GM04504 (cell line): ENCODE measurements at places on chromosomes 4 and X.

DNA sequence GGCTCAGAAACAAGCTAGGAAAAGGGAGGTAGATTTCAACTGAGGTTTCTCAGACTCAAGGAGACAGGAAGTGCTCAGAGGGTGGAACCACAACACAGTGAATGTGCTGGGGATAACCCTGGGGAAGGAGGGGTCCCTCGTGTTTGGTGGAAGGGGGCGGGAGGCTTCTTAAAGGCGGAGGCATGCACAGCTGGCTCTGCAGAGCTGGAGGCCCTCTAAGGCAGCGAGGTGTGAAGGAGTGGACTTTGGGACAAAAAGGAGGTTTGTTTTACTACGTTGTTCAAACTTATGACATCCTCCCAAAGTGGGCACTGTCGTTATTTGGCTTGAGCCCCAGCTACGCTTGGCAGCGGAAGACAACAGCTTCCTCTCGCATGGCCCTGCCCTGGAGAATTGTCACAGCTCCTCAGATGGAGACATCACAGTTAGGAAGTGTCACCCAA is 21.7 kb upstream of the MTM1 start:
- DNase-seq: no peak

DNA sequence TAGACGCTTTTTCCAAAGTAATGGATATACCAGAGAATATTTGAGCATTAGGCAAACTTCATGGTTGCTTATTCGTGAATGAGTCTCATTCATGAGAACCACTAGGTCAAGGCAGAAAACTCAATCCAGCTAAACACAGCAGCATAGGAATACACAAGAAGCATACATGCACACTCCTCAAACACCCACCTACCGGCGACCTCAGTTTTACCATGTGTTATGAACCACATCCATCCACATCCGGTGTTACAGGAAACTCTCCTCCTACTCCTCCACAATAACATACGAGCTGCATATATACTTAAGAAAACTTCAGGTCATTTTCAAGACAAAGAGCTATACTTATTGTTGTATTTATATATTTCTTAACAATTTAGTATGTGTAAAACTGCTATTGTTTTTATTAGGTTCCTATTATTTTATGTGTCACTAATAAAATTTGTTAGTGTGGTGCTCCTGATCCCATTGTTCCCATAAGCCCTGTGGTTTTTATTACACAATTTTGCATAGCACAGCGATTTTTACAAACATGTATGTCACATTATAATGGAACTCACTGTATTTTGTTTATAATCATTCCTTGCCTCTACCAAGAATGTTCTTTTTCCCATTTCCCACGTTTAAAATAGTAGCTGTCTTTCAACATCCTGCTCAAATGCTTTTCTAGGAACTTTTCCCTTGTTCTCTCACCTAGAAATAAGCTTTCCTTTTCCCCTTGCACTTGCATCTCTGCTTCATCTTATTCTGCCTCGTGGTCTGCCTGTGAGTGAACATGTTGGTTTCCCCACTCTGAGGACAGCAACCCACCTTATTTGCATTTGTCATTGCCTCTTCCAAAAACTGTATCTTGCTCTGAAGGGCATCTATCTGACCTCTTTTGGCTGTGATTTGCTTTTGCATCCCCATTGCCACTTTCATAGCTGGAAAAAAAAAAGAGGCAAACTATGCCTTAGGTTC is 48.3 kb downstream of the STBD1 start:
- DNase-seq: no peak

GRCh38 chr4:3107691-3108121 is 33.2 kb downstream of the HTT start:
- peak; percentile 53 for DNase-seq

DNA sequence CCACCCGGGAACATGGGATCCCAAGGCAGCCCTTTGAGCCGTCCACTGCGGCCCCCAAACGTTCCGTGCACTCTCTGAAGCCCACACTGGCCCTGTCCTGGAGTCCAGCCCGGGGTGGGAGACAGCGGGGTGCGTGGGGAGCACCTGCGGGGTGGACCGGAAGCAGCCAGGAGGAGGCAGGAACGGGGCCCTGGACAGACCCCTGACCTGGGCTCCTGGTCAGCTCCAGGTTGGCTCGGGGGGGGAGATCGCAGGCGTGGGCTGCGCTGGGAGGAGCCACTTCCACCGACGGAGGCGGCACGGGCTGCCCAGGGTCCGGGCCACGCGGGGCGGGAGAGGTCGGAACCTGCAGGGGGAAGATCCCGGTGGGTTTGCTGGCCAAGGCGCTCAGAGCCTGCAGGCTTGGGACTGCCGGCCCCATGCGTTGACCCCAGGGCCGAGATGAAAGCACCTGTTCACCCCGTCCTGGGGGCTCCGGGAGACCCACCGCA is 5.7 kb upstream of the PLCXD1 start:
- DNase-seq: no peak

DNA sequence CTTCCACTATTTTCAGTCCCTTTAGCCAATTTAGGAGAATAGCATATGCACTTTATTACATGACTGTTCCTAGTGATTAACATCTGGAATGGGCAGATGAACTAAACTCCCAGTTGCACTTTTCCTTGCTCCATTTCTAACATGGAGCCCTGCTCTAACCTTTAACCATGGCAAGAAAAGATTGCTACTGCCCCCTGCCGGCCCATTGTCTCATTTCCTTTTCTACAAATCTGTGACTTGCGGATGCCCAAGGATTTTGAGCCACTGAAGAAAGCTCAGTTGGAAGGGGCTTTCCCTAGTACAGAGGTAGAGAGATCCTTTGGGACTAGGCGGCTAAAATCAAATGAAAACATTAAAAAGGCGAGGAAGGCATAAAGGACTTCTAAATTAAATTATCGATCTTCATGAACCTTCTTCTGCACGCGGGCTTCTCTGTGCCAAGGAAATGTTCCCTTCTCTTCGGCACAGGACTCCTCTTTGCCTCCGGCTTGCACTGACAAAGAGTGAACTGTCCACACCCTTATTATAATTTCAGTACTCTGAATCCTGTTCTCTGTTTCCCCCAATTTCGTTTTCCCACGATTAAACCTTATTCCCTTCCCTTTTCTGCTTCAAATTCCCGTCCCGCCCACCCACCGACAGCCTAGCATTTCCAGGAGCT is 577 bp upstream of the GLRA2 start:
- DNase-seq: peak; percentile 45

DNA sequence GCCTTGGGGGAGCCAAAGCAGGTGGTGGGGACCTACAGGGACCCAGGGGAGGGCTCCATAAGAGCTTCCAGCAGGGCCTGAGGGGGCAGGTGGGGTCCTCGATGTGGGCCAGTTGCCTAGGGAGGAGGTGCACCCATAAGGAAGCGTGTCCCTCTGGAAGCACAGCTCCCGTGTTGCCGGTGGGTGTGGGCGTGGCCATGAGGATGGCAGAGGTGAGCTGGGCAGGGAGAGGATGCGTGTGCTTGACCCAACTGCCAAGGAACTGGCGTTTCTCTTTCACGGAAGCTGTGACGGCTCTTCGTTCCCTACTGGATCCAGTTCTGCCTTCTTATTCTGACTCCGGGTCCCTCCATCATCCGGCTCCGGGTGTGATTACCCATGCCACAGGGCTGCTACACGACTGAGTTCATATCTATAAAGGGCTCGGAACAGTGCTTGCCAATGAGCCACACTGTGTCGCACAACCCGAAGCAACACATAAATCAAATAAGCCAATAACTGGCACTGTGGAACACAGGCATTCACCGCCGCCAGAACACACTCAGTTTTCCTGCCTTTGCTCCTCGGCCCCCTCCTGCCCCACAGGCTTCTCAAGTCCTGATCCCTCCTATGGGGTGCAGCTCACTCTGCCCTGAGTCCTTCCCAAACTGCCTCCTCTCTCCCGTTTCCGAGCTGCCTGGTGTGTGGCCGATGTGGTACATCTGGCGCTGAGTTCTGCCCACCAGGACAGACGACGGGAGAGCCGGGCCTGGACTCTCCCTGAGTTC is 35.5 kb downstream of the RNF212 start:
- DNase-seq: no peak

DNA sequence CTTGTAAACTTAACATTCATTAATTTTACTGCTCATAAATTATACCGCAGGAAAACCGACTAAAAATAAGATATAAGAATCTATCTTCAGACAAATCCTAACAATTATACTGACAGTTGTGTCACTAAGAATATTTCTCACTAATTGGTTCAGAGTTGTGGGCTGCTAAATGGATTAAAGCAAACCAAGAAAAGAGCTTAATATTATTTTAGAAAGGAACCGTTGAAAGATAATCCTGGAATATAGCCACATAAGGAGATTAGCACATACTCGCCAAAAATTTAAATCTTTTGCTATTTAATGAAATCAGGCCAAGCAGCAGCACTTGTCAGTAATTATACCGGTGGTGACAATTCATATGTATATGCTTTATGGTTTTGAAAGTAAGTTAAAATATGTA is 132.8 kb downstream of the SLIT2 start:
- DNase-seq: no peak

- peak; percentile 55 for DNase-seq
Measured at GRCh38 chr4:17623451-17624001, 9.1 kb downstream of the MED28 start.

GRCh38 chr4:53515076-53515475 is 76.2 kb downstream of the LNX1 start:
- no peak for DNase-seq

GRCh38 chrX:78706071-78706470 is 41.4 kb upstream of the LPAR4 start:
- no peak for DNase-seq

GRCh38 chr4:17567271-17567670 is 9.7 kb upstream of the LAP3 start:
- no peak for DNase-seq

DNA sequence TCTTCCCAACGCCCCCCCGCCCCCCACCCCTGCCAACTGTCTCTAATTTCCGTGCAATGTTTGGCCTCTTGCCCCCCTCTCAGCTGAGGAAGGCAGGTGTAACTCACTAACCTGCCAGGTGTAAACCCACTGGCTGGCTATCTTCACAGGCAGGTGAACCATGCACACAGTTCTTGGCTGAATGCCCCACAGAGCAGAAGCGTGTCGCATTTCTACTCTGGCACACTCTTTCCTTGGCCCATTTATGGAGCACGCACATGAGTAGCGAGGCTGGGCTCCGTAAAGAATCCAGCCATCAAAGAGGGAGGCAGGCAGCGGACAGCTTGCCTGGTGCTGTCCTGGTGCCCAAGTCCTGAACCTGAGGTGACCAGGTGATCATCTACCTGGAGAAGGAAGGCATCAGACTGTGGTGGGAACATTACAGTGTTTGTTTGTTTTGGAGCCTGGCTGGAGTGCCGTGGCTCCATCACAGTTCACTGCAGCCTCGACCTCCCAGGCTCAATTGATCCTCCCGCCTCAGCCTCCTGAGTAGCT is 39.2 kb upstream of the CRMP1 start:
- no peak for DNase-seq

GRCh38 chr4:94338681-94339351 is 3.8 kb downstream of the HPGDS start:
- no peak for DNase-seq

DNA sequence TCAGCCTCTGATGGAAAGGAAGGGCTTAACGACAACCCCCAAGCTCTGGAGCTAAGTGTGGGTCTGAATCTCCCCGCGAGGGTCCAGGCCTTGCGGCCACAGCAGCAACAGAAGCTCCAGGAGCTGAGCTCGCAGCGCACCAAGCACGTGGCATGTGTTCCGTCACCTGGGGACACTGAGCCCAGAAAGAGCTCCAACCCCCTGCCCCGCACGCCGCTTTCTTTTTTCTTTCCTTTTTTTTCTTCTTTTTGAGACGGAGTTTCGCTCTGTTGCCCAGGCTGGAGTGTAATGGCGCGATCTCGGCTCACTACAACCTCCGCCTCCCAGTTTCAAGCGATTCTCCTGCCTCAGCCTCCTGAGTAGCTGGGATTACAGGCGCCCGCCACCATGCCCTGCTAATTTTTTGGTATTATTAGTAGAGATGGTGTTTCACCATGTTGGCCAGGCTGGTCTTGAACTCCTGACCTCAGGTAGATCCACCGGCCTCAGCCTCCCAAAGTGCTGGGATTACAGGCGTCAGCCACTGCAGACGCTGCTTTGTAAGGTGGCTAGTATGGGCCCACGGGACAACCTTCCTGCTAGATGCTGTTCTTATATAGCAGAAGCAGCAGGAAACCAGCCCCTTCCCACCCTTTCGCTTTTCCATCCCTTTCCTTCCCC is 685 bp upstream of the TNIP2 start:
- no peak for DNase-seq

DNA sequence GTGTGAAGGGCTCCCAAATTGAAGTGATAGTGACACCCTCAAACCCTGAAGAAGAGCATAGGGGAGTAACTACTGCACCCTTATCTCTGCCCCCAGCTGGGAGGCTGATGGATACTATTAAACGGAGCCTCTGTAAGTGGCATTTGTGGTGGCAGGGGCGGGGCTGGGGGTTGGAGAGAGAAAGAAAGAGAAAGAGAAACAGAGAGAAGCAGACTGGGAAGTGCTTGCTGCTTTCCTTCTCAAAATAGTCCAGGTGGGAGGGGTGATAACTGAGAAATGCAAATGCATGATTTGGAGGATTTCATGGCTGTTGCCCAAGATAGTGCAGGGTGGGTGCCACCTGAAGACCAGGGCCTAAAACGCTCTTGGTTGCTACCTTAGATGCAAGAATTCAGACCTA is 253.5 kb upstream of the GATB start:
- DNase-seq: no peak

- DNase-seq: no peak
Measured at GRCh38 chrX:74234818-74235217, 69.2 kb upstream of the ZCCHC13 start.

GRCh38 chrX:129665916-129666644 is 11.3 kb upstream of the APLN start:
- peak; percentile 45 for DNase-seq

DNA sequence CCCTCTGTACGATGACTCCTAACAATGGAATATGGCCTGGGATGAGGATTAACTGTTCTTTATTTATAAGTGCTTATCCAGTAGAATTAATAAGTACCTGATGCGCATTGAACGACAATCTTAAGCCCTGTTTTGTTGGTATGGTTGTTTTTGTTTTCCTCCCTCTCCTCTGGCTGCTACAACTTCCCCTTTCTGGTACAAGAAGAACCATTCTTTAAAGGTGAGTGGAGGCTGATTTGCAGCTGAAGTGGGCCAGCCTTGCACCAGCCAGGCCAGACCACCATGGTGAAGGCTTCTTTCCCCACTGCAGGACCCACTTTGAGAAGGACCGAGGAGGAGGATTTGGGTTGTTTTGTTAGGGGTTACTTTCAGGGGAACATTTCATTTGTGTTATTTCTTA is 113.3 kb downstream of the PARM1 start:
- DNase-seq: no peak

DNA sequence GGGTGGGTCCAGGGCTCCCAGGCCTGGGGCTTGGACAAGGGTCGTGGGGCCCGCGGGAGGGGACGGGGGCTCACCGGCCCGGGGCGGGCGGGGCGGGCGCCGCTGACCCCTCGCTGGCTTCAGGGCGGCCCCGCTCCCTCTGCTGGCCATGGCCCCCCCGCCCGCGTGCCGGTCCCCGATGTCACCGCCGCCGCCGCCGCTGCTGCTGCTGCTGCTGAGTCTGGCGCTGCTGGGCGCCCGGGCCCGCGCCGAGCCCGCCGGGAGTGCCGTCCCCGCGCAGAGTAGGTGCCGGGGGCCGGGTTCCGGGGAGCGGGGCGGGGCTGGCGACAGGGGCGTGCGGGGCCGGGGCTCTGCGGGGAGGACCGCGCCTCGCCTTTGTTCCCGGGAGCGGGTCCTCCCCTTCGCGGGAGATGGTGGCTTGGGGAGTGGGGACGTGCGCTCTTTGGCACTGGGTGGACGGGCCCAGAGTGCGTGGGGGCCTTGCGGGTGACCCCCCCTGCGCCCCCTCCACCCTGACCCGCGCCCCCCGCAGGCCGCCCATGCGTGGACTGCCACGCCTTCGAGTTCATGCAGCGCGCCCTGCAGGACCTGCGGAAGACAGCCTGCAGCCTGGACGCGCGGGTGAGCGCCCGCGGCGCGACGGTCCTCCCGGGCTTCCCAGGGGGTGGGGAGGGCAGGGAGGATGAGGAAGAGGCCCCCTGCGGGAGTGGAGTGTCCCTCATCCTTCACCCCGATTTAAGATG is 16.8 kb upstream of the NAT8L start:
- DNase-seq: no peak
